Activated CD4-positive, alpha-beta T cell treated with anti-CD3 and anti-CD28 coated beads for 48 hours (primary cell): ENCODE measurements at places on chromosomes 6 and 20.

DNA sequence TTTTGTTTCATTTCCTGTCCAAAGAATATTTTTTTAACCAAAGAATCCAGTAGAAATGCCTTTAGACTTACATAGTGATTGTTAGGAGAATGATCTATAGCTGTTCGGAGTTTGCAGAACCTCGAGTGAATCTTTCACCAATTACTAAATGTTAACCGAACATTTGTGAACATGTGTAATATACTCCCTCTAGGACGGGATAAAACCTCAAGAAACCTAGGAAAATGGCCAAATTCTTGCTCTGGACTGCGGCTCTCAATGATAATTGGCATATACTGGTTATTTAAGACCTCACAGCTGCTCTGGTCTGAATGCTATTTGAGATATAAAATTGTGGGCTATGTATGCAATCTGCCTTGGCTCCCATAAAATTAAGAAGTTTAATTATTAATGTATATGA, 137.1 kb downstream of the PACRG start:
- DNase-seq = no peak

DNA sequence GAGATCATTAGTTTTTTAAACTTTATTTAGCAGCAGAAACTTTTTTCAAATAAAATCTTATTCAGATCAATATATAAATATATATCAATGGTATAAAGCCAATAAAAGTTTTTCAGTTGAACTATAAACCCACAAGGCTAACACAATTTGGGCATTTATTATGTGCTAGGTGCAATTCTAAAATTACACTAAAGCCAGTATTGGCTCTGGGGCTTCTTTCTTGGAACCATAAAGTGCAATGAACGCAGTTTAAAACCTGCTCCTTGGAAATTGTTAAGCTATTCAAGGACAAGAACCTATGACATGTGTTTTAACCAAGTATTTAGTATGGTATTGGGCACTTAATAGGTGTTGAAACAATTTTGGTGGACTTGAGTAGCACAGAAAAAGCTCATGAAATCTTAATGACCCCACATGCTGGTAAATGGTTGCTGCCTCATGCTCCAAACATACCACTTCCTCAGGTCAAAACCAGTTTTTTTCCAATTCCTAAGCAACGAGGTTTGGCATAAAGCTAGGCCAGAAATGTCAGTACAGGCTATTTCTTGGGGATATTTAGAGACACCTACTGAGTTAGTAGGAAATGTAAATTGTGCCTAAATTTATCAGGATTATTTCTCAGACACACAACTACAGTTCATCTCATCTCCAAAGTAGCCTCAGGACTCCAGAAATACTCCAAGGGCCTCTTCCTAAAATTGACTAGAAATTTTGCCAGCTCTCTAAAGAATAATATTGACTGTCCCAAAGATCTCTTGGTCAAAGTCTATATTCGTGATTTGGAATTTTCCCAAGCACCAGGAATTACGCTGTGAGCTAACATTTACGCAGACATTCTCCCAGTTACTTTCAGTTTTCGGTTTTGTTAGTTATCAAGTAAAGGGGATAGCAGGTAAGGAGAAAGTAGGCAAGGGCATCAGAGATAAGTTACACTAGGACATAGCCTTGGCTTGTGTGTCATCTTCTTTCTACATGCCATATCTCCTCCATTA, 90.9 kb upstream of the LGSN start:
- no peak for DNase-seq

DNA sequence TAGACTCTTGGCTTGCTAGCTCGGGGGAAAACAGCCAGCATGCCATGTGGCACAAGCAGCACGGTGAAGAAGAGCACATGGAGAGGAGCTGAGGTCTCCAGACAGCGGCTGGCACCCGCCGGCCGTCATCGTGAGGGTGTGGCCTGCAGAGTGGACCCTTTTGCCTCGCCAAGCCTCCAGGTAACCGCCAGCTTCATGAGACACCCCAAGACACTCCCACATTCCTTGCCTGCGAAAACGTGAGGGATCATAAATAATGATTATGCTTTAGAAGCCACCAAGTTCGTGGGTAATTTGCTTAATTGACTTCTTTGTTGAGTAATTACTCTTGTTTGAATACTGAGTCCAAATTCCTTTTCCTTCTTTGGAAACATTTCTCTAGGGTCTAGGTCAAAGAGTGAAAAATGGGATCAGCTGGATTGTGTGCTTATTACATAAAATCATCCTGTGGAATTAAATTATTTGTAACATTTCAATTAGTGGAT, 23.2 kb downstream of the FAM50B start:
- no peak for DNase-seq

- DNase-seq = no peak
Observed at GRCh38 chr20:47708953-47709833, 76.1 kb downstream of the SULF2 start.

- no peak for DNase-seq
Observed at GRCh38 chr20:50601511-50602431, 89.6 kb downstream of the RIPOR3 start.

- no peak for DNase-seq
Observed at GRCh38 chr20:23255716-23256385, 94.7 kb upstream of the NXT1 start.

GRCh38 chr20:20755231-20755630, 42.8 kb upstream of the RALGAPA2 start:
- DNase-seq = no peak

- DNase-seq = no peak
Observed at GRCh38 chr20:37355252-37356180, 9.6 kb downstream of the SRC start.

DNA sequence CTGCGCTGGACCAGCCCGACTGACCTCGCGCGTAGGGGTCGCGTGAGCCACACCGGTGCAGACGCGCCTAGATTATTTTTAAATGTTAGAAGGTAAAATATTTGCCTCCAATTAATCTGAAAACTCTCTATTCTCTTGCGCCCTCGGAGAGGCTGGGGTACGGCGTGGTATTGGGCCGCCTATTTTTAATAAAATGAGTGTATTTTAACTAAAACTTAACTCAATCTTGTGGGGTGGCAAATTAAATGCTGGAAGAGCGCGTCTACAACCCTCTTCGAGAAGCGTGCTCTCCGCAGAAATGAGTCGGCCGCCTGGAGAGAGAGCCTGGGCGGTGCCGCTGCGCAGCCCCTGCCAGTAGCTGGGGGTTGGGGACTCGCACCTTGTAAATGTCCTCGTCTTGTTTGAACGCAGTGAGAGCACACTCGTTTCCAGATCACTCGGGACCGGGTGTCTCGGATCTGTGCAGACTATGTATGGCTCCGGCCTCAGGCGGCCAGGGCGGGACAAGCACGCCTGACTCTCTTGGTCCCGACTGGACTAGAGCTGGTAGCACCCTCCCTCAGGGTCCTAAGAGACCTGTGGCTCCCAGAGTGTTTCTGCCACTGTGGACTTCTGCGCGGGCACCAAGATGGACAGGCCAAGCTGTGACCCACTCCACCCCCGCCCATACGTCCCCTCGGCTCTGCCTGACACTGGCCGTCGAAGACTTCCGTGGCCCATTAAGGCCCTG, 2.0 kb upstream of the MAFB start:
- DNase-seq = no peak
